Stimulated activated CD8-positive, alpha-beta memory T cell treated with anti-CD3 and anti-CD28 coated beads, Interleukin-4, amount 100 ng/mL, for 1 hour (primary cell): ENCODE measurements at places on chromosomes 4 and X.

DNA sequence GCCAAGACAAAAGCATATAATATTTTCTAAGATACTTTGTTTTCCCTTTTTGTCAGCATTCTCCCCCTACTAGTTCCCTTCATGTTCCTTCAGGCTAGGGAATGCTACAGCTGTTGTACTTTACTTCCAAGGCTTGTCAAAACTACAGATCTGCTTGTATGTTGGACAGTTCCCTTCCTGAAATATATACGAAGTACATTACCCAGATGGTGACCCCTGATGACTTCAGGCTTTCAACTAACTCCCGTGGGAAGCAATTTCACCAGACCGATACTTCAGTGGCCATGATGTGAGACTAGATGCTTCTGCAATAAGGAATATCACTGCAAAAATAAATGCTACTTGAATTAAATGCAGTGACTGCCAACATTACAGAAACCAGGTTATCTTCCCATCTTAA, 332.8 kb downstream of the SH2D1A start:
- no peak for DNase-seq

- DNase-seq, result no peak
These were observed 31.8 kb downstream of the USP53 start for GRCh38 chr4:119244344-119244743.

GRCh38 chrX:53682885-53683555, 3.5 kb downstream of the HUWE1 start:
- no peak for DNase-seq

DNA sequence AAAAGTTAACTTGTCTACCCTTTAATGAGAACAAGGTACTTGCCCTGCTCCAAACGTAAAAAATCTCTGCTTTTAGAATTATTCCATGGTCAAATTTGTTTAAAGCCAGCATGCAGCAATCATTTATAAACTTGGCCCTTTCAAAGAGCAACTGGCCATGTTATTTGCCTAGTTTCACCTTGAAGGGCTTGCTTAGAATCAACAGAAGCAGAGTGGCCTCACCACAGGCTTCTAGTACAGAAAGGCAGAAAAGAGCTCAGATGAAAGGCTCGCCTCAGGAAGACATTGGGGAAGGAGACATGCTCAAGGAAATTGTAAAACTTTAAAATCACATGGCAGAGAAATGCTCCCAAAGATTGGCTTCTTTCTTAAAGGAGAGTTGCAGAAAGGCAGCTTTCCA, 53.8 kb upstream of the USP26 start:
- no peak for DNase-seq

DNA sequence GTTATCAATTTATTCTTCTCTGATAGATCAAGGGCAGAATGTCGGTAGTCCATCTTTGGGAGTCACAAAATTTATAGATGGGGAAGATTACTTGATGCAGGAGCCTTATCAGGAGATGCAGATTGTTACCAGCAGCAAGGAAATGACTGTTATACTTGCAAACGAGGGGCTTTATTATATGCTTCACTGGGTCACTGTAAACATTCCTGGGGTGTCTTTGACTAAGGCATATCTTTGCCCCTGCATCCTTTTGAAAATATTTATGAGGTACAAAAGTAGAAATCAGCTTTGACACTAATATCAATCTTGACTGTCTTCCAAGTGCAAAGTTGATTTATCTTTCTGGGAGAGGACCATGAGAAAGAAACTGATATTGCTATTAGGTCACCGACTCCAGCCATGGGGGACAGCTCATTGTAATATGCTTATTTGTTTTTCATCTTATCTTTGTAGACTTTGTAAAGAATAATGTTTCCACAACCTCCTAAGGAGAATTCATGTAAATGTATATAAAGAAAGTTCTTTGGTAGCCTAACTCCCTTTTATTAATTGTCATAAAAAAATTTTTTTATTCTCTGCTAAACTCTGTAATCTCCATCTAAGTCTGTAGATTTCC, 177.3 kb upstream of the EMCN start:
- DNase-seq, result no peak

- DNase-seq, result no peak
These were observed 13.9 kb downstream of the RP2 start for GRCh38 chrX:46850771-46851170.

- DNase-seq, result no peak
These were observed 228.4 kb downstream of the SPRY1 start for GRCh38 chr4:123624959-123625358.

GRCh38 chr4:184413261-184414046, 60.9 kb downstream of the IRF2 start:
- no peak for DNase-seq

GRCh38 chr4:98148856-98149255, 5.6 kb upstream of the STPG2 start:
- no peak for DNase-seq

DNA sequence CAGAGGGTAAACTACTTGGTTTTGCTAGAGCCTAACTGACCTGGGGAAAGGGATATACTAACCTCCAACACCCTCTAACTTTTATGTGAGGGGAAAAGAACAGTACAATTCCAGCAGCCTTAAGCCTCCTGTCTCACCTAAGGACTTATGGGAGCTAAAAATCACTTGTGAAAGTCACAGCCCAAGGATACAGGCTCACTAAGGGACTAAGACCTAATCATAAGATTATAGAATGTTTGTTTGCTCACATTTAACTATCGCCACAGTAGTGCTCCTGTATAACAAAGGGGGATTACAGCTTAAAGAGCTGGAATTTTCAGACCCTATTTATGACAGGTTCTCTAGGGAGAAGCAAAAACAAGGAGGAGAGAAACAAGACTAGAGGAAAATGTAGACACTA, 548.7 kb downstream of the DACH2 start:
- DNase-seq, result no peak

DNA sequence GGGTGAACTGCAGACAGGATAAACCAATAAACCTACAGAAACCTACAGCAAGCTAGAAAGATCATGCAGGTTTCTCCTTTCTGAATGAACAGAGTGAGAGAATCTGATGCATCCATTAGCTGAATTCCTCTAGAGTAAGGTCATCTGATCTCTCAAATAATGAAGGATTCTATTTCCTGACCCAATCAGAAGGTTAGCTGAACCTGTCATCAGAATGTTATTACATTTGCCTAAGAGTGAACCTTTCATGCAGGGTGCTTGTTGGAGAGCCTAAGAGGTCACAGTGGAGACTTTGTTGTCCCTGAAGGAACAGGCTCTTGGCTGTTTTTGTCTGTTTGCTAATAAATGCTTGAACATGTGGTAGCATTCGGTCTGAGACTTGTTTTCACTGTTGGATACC, 24.0 kb downstream of the MEPE start:
- DNase-seq, result no peak

- no peak for DNase-seq
These were observed 280.2 kb downstream of the ADGRA3 start for GRCh38 chr4:22235698-22236097.

- no peak for DNase-seq
These were observed 66.6 kb upstream of the ARHGAP24 start for GRCh38 chr4:85408301-85408700.

DNA sequence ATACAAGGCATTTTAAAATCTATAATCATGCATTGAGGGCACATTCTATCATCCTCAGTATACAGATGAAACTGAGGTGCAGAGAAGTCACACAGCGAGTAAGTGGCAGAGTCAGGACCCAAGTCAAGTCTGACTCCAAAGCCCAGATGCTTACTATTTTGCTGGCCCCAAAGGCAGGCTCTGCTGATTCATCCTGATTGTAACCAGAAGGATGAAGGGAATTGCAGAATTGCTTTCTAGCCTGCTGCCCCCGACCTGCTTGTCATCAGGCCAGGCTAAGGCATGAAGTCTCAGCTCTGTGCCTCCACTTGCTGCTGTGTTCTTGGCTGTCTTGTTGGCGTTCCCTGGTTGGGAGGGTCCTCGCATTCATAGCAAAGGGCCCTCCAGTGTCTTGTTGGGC, 62.7 kb downstream of the SLC9A6 start:
- DNase-seq, result no peak

- DNase-seq, result no peak
These were observed 78.5 kb downstream of the MID1IP1 start for GRCh38 chrX:38879631-38880220.

- DNase-seq, result no peak
These were observed 39.1 kb downstream of the PSAPL1 start for GRCh38 chr4:7395645-7396044.

- no peak for DNase-seq
These were observed 200.7 kb upstream of the IL15 start for GRCh38 chr4:141435446-141436225.

DNA sequence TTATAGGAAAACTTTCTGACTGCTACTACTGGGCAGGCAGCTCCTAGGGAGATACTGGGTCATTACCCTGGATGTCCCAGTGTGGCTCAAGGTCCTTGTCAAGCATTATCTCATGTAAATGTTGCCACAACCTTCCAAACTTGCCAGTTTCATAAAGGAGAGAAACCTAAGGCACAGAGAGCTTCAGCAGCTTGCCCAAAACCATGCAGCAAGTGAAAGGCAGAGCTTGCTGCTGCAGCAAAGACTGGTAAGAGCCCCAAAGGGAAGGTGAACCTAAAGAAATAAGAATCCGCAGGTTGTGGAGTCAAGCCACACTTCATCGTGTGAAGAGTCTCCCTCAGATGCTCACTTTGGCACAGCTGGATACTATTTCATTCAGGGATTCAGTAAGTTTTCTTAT, 2.3 kb downstream of the MPP1 start:
- DNase-seq, result no peak

DNA sequence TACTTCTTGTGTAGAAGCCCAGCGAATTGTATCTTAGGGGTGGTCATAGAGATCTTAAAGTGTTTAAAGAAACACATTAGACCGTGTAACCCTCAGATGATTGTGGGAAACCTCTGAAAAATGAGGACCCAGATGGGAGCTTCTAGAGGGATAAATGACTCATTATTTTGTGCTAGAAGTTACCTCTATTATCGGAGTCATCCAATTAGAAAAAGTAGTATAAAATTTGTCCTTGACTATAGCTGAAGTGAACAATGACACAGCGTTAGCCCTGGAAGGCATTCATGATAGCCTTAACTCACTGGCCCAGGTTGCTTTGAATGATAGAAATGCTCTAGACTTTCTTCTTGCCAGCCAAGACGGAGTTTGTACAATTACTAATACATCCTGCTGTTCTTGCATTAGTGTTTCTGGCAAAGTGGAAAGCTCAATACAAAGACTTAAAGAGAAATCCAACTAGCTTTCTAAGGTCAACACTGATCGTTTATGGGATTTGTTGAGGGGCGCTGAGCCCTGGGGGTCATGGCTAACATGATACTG, 178.9 kb upstream of the VEGFC start:
- DNase-seq, result no peak

DNA sequence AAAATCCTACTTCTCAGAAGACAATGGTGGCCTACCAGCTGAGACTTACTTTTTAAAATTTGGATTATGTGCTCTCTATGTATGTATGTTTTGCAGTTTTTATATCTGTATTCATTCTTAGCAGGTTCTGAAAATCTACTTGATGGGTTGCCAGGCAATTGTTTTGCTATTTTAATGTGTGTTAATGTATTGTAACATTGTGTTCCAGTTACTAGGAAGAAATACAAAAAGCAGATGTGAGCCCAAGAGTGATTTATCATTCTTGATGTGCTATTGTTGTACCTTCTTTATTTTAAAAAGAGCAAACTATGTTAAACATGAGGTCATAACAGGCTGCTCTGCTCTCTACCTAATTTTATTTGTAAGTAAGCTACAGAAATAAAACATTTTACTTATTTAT, 81.9 kb downstream of the REPS2 start:
- DNase-seq, result no peak

DNA sequence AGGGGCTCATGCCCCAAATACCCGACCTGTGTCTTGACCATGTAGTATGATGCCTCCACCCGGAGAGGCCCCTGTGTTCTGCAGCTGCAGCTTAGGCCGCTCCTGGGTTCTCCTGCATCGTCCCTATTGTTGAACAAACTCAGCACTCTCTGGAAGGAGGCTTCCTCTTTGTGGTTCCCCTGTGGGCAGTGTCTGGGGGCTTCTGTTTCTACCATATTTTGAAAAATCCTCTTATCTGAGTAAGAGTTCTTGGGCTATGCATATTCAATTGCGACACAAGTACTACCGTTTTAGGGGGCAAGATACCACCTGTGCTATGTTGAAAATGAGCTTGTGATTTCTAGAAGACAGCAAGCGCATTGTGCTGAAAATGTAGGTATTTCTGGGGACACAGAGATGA, 276.6 kb downstream of the DHRSX start:
- no peak for DNase-seq

GRCh38 chr4:148071009-148071408, 339.1 kb downstream of the ARHGAP10 start:
- DNase-seq, result no peak

- no peak for DNase-seq
These were observed 18.0 kb upstream of the TMEM131L start for GRCh38 chr4:153448003-153448731.

DNA sequence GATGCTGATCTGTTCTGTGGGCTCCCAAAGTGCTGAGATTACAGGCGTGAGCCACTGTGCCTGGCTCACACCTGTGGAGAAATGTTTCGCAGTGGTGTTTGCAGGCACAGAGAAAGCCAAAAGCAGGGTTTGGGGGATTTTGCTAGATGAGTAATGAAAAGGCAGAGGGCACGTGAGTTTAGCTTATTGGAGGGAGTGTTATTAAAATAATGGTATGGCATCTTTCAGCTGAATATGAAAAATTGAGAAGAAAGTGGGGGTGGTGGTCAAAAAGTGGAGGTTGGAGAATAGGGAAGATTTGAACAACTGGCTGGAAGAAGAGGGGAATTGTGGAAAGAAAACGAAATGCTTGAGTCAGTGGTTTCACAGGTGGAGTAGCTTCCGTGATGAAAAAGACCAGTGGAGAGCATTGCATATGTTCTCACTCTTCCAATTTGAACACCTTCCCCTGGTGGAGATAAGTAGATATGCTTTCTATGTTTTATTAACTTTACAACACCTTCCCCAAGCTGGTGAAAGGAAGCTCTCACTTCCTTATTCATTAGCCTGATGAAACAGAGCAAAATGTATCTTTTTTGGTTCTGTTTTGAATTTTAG, 1.1 kb upstream of the CHST7 start:
- no peak for DNase-seq

DNA sequence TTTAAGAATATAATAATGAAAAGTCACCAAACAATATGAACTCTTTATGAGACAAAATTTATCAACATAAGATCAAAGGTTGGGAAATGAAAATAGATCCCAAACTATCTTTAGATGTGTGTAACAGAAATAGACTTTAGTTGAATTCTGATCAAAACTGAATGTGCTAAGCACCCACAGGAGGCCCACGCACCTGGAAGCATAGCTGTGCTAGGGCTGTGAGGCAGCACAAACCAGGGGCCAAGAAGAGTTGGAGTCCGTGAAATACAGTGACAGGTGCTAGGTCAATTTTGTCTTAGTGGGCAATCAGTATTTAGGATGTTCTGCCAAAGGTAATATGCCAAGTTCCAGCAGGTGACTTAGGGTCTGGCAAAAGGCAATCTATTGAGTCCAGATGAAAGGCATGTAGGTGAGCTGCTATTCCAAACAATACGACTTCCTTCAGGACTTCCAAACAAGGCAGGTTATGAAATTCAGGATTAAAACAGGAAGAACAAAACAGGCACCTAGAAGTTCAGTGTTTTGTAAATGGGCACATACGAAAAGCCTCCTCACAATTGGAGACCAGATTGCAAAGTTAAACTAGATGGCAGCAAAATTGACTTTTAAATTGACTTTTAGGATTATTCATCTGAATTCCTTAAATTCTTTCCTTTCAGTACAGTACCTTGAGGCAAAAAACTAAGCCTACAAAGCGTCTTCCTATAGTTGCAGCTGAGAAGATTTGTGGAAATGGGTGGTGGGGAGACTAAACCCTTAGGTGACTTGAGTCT, 4.7 kb upstream of the PCDH18 start:
- no peak for DNase-seq
